M059J (cell line): ENCODE measurements at places on chromosomes 4 and X. TPM values are rescaled to one million over a fixed set of nuclear protein-coding genes. Genes with fewer than 3 reads are reported as not detected.
A peak's percentile ranks its signal among the peaks of the same experiment; 100 is the strongest.

DNA sequence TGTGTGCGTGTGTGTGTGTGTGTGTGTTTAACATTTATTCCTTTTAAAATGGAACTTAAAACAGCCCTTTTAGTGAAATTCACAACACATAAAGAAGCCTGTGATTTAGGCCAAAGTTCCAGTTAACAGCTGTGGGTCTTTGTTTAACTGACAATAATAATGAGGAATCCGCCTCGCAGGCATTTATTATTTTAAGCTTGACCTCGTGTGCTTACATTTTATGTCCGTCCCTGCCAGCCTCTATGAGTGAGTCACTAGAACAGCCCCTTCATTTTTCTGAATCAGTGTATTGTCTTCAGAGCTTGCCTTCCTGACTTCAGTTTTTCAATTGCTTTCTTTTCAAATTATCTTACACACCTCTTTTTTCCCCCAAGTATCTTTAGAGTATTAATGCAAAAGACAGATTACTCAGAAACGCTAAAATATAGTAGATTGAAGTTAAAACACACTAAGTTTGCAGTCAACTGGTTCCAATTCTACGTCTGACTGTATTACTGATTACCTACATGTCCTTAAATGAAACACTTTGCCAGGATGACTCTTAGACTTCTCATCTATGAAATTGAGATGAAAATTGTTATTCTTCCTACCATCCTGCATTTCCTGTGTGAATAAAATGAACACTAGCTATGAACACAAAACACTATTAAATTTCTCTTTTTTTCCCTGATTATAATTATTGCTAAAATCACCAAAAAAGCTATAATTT, 319.6 kb upstream of the HS3ST1 start:
- peak; percentile 73 for DNase-seq

- no peak for DNase-seq
Observed at GRCh38 chr4:73853246-73853704, at the start of gene PF4V1. PF4V1 (plus strand) TSS chr4:73853296; CDS start chr4:73853363, 67 bp downstream.

DNA sequence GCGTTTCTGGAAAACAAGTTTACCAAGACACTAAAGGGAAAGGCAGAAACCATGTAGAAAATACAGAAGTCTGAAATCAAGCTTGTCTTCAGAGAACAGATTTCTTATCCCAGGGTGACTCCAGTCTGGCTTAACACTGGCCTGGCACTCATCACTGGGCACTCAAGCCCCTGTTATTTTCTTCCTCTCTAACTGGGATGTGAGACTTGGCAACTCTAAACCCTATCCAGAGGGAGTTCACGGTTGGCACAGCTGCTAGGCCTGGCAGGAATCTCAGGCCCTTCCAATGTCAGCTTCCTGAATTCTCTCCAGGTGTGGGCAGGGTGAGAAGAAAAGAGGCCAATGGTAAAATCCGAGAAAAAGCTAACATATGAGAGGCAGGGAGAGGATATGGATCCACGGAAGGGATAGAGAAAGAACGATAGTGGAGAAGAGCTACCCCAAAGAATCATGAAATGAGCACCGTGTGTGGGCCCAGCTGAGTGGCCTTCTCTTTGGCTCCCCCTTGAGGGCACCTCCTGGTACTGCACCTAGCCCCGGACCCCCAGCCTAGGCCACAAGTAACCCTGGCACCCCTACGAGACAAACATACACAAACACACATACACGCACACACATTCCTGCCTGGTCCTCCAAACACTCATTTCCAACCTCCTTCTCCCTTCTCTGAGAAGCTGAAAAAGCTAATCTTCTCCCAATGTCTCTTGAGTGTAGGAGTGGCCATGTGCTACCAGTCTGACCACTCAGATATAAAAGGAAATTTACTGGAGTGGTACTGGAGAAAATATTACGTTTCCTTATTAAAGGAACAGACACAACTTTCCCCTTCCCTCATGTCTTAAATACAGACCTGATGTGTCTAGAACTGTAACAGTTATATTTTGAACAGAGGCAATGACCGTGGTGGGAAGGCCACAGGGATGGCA, 16.6 kb upstream of the PTCHD1 start:
- DNase-seq = peak; percentile 7

DNA sequence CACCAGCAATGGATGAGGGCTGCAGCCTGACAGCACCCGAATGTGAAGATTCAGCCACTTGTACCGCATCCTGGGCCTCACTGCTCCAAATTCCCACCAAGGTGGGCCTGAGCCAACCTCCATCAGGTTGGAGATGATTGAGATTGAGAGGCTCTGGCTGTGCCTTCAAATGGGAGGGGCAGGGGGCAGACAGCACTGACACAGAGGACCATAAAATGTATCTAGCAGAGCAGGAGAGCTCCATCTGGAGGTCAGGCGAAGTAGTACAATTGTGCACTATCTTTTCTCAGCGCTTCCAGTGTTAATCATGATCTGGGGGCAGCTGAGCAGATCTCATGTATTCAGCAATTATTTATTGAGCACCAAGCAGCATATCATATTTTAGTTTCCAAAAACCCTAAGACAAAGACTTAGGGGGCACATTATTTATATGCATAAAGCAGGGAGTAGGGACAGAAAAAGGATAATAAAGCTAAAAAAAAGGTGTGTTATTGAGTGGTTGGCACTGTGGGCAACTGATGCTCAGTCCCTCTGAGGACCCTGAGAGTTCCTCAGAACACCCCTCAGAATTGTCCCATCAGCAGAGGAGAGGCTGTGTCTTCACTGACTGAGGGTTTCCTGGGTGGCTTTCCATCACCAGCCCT, 31.6 kb upstream of the C1QTNF7 start:
- DNase-seq = peak; percentile 49

GRCh38 chr4:172352356-172352755, 539.2 kb downstream of the GALNTL6 start:
- DNase-seq = no peak

DNA sequence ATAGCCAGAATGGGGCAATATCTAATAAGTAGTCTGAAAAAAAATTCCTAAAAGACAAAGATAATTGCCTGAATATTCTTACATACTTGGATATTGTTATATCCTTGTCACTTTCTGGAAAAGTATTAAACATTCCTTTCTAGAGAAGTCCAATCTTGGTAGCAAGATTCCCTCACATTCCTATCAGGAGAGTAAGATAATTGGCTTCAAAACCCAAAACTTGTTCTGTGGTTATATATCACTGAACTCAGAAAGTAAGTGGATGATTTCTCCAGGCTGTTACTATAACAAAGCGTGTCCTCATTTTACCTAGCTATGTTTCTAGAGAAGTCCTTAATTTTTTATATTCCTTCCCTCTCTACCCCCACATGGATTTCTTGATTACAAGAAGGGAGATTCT, 46.0 kb upstream of the TEX13A start:
- DNase-seq = no peak

Gene SMARCA1
- 95.1 and 142 TPM in 2 replicates for total RNA-seq

Gene RENBP
- total RNA-seq = not detected in 2 replicates

Gene MAP3K15
- not detected in 2 replicates for total RNA-seq

Gene FHL1
- 828 and 1,058 TPM in 2 replicates for total RNA-seq

Gene PPP4R3C
- total RNA-seq = 0.20 and 0.30 TPM in 2 replicates

Gene BEX2
- 8.9 and 15.4 TPM in 2 replicates for total RNA-seq
